Neural crest cell (in vitro differentiated cells): ENCODE measurements at places on chromosomes 11 and 22.
A peak's percentile ranks its signal among the peaks of the same experiment; 100 is the strongest.

DNA sequence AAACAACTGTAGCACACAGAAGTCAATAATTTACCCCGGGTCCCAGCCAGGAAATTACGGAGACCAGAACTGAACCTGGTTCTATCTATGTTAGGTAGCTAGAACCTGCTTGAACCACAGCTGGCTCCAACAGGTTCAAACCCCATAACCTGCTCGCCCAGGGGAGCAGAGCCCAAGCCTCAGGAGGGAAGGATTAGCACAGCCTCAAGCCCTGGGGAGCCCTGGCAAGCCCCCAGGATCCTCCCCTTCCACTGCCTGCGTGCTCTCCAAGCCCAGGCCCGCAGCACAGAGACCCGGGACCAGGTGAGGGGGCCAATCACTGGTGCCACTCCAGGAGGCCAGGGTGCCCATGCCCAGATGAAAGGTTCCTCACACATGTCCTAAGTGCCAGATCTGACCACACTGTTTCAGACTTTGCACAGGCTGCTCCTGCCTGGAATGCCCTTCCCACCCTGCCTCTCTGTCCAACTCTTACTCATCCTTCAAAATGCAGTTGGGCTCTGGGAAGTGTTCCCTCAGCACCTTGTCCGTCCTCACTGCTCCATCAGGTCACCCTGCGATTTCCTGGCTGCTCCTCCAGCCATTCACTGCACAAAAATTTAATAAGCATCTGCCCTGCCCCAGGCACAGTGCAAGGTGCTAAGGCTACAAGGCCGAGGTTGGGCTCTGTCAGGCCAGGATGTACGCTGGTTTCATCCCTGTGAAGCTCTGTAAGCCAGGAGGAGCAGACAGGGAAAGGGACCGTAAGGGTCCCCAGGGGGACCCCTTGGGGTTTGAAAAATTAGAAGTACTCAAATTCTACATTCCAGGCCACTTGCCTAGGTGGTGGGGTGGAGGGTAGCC lies 32.2 kb downstream of the ARRB1 start:
- no peak for DNase-seq

DNA sequence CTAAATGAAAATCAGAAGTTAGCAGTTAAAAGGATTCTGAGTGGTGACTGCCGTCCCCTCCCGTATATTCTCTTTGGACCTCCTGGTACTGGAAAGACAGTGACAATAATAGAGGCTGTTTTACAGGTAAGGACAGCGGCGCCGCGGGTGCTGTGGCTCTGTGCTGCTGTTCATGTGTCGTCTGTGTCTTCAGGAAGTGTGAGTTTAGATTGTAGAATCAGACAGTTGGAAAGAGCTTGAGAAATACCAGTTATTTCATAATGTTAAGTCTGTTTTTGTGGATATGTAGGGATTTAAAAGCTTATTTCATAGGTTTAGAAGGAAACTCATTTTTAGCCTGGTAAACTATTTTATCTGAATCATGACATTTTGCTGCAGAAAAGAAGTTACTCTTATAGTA lies 27.4 kb upstream of the PANX2 start:
- DNase-seq, result no peak

DNA sequence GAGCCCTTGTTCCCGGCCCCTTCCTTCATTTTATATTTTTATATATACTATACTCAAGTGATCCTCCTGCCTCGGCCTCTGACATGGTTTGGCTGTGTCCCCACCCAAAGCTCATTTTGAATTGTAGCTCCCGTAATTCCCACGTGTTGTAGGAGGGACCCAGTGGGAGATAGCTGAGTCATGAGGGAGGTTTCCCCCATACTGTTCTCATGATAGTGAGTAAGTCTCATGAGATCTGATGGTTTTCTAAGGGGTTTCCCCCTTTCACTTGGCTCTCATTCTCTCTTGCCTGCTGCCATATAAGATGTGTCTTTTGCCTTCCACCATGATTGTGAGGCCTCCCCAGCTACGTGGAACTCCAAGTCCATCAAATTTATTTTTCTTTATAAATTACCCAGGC lies 7.2 kb upstream of the ZNF280A start:
- no peak for DNase-seq

GRCh38 chr22:38424525-38425080 lies 30.4 kb downstream of the KCNJ4 start:
- DNase-seq, result no peak

DNA sequence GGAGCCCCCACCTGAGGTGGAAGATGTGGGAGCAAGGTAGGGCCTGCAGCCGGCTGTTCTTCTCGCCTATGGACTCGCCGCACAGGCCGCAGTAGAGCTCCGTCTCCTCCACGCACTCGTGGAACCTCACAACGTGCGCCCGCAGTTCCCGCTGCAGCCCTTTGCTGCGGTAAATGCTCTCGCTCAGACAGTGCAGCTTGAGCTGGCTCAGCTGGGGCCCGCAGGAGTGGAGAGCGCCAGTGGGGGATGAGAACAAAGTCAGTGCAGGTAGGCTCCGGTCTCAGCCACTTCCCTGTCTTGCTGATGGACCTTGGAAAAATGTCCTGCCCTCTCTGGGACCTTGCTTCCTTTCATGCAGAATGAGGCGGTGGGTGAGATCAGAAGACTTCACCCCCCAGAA lies 10.2 kb downstream of the RAPSN start:
- DNase-seq, result no peak

GRCh38 chr22:29146771-29147170 lies 58.9 kb upstream of the EMID1 start:
- no peak for DNase-seq

DNA sequence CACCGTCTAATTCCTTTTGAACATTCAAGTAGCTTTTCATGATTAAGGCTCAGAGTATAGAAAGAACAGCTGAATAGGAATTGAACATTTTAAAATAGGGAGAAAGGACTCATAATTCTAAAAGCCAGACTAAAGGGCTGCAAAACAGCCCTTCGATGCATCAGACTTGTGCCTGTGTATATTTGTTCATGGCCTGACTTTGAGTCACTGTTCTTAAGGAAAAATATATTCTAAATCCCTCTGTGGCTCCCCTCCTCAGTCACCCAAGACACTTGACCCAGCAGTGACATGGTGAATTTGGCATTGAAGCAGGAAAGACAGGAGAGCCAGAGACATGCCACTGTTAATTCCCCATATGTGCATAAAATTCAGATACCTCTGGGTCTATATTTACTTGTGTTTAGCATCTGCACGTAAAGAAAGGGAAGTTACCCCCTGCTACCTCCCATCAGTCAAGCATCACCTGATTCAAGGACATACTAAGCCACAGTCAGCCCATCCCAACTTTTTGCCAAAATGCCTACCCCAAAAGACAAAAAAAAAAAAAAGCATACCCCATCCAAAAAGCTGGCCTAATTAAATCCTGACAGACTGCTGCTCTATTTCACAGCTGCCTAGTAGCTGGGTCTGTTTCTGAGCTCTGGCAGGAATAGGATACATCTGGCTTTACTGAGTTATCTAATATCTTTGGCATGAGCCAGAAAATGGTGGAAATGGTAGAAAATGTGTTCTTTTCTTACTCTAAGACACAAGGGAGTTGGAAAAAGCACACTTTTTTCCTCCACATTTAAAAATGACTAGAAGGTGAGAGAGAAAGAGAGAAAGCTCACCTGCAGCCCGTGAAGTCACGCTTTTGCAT lies 93.5 kb downstream of the COMMD9 start:
- DNase-seq, result no peak

GRCh38 chr11:75954039-75954438 lies 139.0 kb downstream of the UVRAG start:
- DNase-seq, result no peak

GRCh38 chr11:70281156-70281609 lies 10.7 kb downstream of the PPFIA1 start:
- DNase-seq, result no peak

DNA sequence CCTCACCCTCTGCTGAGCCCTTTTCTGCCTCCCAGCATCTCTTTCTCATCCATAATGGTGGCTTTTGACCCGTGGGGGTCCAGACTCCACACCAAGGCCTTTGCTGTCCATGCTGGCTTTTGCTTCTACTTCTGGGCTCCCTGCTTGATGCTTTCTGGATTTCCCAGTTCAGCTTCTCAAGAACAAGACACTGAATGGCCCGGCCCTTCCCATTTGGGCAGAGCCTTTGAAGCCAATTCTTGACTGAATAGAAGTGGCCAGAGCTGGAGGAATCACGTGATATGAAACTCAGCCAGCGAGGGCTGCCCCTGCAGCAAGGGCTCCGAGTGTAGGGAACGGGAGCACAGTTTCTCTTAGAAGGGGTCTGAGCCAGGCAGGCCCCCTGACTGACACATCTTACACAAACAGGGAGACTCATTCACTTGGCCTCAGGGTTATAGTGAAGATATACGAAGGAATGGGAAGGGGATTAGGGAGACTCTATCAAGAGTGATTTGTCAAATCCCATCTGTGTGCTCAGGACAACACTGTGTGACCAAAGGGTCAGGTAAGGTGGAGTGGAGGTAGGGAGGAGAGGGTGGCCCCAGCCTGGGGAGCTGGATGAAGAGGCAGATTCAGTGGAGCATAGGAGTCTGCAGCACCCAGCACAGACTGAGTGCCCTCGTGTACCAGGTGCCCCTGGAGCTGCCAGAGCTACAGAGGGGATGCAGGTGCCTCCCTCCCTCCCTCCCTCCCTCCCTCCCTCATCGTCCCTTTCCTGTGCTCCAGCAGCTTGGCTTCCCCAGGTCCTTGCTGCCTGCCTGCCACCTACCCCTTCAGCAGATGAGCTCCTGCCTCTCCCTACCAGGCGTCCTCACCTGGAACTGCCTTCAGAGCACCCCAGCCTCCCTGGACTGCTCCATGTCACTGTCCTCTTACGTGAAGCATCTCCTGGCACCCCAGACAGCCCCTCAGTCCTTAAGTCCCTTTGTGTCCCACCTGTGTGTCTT lies 106.0 kb downstream of the TRIM29 start:
- no peak for DNase-seq

DNA sequence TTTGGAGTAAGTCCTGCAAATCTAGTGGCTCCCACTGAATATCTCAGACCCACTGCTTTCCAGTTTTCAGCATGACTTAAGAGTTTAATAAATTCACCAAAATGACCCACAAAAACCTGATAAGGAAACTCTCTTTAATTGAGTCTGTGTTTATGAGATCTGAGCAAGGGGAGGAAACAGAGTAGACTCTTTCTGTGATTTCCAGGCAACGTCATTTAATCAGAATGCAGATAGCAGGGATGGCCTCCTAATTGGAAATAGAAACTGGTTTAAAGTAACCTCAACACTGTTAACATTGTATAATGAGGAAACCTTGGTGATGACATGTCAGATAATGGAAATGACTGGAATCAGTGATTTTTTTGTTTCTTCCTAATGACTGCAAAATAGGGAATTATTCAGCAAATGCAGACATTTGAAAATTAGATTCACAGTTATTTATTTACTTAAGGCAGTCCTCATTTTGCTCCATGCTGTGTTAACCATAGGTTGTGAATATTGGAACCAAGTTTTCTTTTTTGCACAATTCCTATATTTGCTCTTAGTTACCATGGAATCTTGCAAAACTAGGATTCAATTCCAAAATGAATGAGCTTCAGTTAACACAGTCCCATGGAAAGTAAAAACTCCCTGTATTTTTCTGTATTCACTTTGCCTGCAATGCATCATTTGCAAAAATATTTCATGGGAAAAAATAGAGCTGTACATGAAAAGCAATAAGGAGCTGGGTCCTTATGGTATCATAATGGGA lies 1324.5 kb downstream of the LRRC4C start:
- DNase-seq, result no peak

GRCh38 chr11:131910523-131911387 lies 540.3 kb downstream of the NTM start:
- peak; percentile 33 for DNase-seq

- no peak for DNase-seq
Measured at GRCh38 chr11:69666752-69667536, 8.2 kb downstream of the LTO1 start.

GRCh38 chr11:118291477-118292135 lies 12.9 kb upstream of the CD3E start:
- no peak for DNase-seq

DNA sequence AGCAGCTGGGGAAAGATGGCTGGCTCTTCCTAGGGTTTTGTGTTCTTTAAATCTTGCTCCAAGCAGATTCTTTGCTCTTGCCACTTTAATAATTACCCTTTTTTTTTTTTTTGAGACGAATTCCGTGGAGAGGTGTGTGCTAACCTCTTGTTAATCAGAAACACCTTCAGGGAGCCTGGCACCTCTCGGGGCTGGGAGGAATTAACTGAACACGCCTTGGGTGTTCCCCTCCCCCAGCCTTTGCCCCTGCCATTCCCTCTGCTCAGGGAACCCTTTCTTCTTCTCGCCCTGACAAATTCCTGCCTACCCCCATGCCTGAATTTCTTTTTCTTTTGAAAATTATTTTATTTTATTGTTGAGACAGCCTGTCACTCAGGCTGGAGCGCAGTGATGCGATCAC lies 17.5 kb downstream of the TMPRSS6 start:
- no peak for DNase-seq
